ENCODE measurements at places on chromosomes 2 and 18. TPM values are rescaled to one million over a fixed set of nuclear protein-coding genes. Genes with fewer than 3 reads are reported as not detected.

GAREM2 gene
- 2.5 TPM for total RNA-seq

HRH4 gene
- not detected for total RNA-seq

CNDP1 gene
- 0.44 TPM for total RNA-seq

MYO5B gene
- not detected for total RNA-seq

RAB31 gene
- 0.11 TPM for total RNA-seq
